ENCODE measurements at places on chromosomes 16 and 17.

- no peak for DNase-seq
Measured at GRCh38 chr16:63613701-63614100, 1508.2 kb downstream of the CDH11 start.

GRCh38 chr16:31377210-31377903 lies 15.8 kb upstream of the ITGAD start:
- no peak for DNase-seq

GRCh38 chr17:3485481-3486068 lies 9.8 kb downstream of the ASPA start:
- no peak for DNase-seq

DNA sequence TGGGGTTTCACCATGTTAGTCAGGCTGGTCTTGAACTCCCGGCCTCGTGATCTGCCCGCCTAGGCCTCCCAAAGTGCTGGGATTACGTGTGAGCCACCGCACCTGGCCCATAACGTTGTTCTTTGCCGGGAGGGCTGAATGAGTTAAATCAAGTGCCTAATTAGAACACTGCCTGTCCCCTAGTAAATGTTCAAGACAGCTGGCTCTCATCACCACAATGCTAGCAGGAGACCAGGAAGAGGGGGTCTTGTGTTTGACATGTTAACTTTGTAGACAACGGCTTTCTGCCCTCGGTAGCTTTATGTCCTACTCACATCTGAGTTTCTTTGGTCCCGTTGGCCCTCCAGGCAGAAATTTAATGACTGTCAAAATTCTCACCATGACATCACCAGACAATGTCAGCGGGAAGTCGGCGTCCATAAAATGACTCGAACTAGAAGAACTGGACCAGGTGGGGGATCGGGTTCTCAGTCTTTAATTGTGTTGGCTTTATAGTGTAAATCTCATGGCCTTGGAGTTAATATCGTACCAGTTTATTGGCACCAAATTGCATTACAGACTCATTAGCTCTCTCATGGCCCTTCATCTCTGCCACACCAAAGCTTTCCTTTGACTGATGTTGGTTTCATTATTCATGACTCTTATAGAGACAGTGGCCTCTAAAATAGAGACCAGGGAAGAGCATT lies 11.4 kb upstream of the ITPRIPL2 start:
- no peak for DNase-seq

- no peak for DNase-seq
Measured at GRCh38 chr16:57781741-57782606, 20.3 kb downstream of the KIFC3 start.

DNA sequence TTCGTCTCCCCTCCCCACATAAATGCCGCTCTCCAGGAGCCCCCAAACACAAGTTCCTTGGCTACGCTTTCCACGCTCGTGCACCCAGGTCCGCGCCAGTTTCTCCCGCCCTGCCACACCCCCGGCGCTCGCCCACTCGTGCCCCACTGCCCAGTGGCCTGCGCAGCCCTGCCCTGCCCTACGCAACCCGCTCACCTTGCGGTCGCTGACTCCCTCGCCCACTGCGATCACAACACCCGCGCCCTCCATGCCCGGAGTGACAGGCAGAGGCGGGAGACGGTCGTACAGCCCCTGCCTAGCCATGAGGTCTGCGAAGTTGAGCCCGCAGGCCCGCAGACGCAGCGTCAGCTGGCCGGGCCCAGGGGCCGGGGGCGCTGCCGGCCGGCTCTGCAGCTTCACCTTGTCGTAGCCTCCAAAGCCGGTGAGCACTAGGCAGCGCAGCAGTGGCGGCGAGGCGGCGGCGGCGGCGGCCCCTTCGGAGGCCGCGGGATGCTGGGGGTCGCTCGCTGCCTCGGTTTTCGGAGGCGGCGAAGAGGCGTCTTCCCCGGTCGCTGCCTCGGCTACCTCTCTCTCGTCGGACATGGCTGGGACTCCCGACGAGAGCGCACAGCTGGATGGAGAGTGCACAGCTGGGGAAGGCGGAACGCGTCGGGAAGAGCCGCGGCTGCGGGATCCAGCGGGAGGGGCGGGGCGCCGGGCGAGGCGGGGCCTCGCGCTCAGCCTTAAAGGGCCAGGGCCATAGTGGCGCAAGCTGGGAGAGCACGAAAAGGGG lies at the start of gene VAT1:
Gene VAT1, minus strand, starts transcription at position 645 of the 772 bp plus-strand sequence. Its CDS starts 63 bp downstream, at position 582.
- peak; percentile 69 for DNase-seq

DNA sequence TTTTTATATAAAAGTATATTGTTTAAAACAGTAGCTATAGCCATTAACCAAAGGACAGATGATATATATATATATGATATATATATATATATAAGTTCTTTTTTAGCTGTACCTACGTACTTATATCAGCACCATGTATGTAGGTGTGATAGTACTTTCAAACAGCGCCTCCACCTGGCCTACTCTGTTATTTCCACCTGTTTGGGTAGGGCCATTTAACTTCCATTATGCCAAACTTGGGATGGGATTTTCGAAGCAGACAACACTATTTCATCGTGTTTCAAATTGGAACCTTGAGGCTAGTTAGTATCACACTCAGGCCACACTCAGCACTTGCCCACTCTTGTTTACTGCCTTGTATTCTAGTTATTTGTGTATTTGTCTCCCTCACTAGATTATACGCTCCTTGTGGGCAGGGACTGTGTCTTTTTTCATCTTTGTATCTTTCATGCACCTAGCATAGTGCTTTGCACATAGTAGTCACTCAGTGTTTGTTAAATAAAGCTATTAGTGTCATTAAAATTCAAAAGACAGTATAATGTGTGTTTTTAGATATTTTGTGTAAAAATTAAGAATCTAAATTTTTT lies 11.8 kb upstream of the CLTC start:
- peak; percentile 40 for DNase-seq

GRCh38 chr17:47855737-47856136 lies 4.8 kb upstream of the SP6 start:
- DNase-seq: no peak

DNA sequence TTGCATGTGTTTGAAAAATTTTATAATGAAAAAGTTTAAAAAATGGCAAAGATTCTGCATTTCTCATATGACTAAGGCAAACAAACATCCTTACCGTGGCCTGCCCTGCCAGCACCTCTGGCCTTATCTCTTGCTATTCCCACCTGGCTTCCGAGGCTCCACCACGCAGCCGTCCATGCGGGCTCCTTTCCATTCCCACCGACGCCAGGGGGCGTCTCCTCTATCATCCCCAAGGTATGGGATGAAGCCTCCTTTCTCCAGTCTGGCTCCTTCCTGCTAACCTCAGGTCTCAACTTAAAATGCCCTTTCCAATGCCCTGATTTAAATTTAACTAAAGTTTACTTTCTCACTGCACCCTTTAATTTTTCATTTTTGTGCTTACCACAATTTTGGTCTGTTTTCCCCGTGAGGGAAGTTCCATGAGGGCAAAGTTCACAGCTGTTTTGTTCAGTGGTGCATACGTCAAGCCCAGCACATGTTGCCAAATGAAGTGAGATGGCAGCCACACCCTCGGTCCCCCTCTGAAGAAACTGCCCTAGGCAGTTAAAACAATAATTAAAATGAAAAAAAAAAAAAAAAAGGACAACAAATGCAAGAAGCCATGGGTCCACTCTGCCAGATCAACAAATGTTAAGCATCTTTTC lies 13.3 kb upstream of the SDK2 start:
- DNase-seq: no peak

- DNase-seq: no peak
Measured at GRCh38 chr17:15651583-15652110, 32.1 kb upstream of the FBXW10B start.

DNA sequence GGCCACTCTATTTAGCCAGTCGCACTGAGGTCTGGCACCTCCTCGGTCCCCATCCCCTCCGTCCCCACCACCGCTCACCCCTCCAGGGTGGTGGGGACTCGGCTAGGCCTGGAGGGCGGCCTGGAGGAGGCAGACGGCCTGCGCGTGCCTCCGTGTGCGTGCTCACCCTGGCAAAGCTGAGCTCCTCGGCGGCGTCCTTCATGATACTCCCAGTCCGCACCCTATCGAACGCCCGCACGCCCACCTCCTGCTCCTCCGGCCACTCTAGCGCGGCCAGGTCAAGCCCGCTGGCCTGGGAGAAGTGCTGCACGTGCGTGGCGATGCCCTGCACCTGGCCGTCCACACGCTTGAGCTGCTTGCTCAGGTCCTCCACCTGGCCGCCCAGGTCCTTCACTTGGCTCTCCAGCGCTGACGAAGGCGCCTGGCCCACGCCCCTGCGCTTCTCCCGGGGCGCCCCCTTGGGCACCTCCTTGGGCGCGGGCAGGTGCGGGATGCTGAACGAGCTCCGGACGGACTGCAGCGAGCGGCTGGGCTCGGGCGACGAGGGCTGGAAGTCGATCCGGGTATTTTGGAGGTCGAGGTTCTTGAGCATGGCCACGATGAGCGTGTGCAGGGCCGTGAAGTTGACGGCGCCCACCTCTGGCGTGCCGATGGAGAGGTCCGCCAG lies 644 bp downstream of the QRICH2 start:
- no peak for DNase-seq

GRCh38 chr17:41211845-41212466 lies 14.5 kb upstream of the KRTAP9-2 start:
- no peak for DNase-seq

DNA sequence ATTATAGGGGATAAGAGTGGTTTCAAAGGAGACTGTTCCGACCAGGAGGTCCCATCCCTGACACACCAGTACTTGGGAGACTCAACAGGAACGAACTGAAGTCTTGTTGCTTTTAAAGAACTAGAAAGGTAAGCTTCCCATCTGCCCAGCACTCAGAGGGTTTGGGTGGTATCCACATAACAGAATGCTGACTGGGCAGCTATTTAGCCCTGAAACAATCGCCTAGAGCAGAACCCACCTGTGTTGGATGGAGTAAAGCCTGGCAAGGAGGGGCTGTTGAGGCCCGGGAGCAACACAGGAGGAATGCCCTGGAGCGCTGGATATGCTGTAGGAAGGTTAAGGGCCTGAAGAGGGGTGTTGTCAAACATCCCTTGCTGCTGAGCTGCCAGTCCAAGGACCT lies 254.9 kb downstream of the ZFHX3 start:
- no peak for DNase-seq

- no peak for DNase-seq
Measured at GRCh38 chr16:67833030-67833414, 9.1 kb upstream of the THAP11 start.

GRCh38 chr16:66326991-66327513 lies 39.4 kb upstream of the CDH5 start:
- no peak for DNase-seq

DNA sequence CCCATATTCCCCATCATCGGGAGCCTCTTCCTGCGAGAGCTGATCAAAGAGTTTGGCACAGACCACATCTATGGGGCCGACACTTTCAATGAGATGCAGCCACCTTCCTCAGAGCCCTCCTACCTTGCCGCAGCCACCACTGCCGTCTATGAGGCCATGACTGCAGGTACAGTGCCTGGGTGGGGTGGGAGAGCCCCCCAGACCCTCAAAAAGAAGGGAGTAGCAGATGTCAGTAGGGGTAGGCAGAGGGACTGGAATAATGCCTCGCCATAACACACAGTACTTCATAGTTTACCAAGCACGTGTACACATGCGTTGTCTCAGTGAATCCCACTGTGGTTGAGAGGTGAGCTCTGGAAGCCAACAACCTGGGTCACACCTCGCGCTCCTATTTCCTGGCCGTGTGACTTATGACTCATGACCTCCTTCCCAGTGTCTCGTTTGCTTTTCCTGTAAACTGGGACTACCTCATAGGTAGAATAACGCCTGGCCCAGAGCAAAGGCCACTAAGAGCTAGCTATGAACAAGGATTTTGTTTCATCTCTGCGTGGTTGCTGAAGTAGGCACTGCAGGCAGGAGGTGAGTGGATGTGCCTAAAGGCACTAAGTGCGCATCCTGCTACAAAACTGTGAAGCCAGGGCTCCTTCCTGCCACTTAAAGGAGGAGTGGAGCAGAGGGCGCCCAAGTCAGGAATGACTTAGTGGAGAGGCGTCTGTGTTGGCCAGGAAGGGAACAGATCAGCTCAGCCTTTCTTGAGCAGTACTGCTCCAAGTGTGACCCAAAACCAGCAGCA lies 5.2 kb downstream of the NAGLU start:
- no peak for DNase-seq

DNA sequence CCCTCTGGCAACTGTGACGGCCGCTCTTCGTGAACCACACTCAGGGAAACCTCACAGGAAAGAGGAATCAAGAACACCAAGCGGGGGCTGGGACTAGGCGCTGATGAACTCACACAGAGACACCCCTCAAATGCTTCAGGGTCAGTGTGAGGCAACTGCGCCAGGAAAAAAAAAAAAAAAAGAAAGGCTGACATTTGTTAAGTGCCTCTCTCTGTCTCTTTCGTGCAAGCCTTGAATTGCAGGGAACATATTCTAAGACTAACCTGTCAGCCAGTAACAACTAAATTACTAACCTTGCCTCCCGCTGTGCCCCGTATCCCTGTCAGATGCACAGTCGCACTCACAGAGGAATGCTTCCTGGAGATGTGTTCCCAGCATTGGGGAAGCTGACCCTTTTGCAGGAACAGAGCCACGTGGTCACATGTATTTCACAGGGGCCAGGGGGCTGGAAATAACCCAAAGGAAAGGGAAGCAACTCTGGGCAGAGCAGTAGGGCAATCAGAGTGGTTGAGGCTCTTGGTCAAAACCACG lies 247.8 kb downstream of the XYLT1 start:
- no peak for DNase-seq

DNA sequence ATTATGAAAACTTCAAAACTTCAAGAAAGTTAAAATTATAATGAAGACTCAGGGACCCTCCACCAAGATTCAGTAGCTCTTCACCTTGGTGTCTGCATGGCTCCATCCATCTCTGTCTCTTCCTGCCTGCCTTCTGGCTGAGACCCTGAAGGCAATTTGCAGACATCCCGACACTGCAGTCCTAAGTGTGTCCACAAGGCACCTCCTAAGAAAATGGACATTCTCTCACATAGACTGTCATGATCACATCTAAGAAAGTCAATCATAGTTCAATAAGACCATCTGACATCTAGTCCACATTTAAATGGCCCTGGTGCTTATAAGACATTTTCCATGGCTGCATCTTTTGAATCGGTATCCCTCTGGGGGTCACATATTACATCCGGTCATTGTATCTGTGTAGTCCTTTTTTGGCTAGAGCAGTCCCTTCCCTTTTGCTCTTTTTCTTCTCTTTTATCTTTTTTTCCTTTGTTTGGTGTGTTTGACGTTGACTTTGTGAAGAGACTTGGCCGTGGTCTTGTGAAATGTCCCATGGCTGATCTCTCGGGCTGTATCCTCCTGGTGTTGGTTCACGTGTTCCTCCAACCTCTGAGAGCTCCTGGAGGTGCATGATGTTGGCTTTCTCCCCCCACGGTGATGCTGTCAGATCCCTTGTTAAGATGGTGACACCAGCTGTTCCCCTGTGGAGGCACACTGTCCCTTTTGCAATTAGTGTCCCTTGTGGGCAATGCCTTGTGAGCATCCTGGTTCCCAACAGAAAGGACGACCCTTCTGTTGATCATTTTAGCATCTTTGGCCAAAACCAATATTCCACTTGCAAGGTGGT lies 5.0 kb upstream of the TNFRSF13B start:
- no peak for DNase-seq

DNA sequence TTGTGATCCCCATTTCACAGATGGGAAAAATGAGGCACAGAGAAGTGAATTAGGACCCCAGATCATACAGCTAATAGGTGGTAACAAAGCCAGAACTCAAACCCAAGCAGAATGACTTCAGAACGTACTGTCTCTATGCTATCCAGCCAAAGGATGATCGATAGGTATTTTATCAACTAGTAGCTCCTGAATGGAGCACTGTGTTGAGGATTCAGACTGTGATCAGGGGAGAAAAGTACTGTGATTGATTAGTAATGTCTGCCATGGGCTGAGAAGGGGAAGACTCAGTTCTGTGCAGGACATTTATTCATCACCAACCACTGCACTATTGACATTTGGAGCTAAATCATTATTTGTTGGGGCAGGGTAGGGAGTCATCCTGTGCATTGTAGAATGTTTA lies 38.7 kb downstream of the CACNG4 start:
- no peak for DNase-seq

GRCh38 chr17:77717941-77718668 lies 240.4 kb upstream of the TNRC6C start:
- DNase-seq: peak; percentile 1
